DND-41 (cell line): ENCODE measurements at places on chromosomes 2 and 18.

GRCh38 chr2:19669559-19669958, 232.2 kb downstream of the TTC32 start:
- H3K36me3 ChIP-seq, result no peaks in the 10 kb centered on the region
- H3K4me3 ChIP-seq, result no peak overlapping the region
- H3K27ac ChIP-seq, result no peak overlapping the region

GRCh38 chr2:134582547-134582899, 136.3 kb downstream of the TMEM163 start:
- peak; percentile 36 for DNase-seq
- H3K4me3 ChIP-seq, result no peak overlapping the region
- no peaks in the 10 kb centered on the region for H3K27me3 ChIP-seq
- peaks cover 16% of the 10 kb centered on the region for H3K4me1 ChIP-seq
- H3K27ac ChIP-seq, result no peak overlapping the region

GRCh38 chr2:112634153-112634873, 11.4 kb upstream of the SLC20A1 start:
- H3K36me3 ChIP-seq, result no peaks in the 10 kb centered on the region
- H3K4me3 ChIP-seq, result no peak overlapping the region
- no peaks in the 10 kb centered on the region for H3K27me3 ChIP-seq
- H3K27ac ChIP-seq, result no peak overlapping the region

GRCh38 chr2:147428120-147428747, 416.6 kb upstream of the ACVR2A start:
- H3K36me3 ChIP-seq, result no peaks in the 10 kb centered on the region
- no peak overlapping the region for H3K27ac ChIP-seq
- DNase-seq, result no peak
- H3K27me3 ChIP-seq, result no peaks in the 10 kb centered on the region

GRCh38 chr2:215829261-215829660, 184.1 kb downstream of the MREG start:
- no peak overlapping the region for H3K4me3 ChIP-seq
- peaks cover 16% of the 10 kb centered on the region for H3K4me1 ChIP-seq
- H3K27ac ChIP-seq, result no peak overlapping the region
- H3K27me3 ChIP-seq, result no peaks in the 10 kb centered on the region
- DNase-seq, result no peak
- no peaks in the 10 kb centered on the region for H3K36me3 ChIP-seq

- H3K27me3 ChIP-seq, result no peaks in the 10 kb centered on the region
- H3K4me1 ChIP-seq, result no peaks in the 10 kb centered on the region
- DNase-seq, result no peak
- H3K4me3 ChIP-seq, result no peak overlapping the region
Observed at GRCh38 chr2:60979231-60979630, 38.3 kb upstream of the PEX13 start.

DNA sequence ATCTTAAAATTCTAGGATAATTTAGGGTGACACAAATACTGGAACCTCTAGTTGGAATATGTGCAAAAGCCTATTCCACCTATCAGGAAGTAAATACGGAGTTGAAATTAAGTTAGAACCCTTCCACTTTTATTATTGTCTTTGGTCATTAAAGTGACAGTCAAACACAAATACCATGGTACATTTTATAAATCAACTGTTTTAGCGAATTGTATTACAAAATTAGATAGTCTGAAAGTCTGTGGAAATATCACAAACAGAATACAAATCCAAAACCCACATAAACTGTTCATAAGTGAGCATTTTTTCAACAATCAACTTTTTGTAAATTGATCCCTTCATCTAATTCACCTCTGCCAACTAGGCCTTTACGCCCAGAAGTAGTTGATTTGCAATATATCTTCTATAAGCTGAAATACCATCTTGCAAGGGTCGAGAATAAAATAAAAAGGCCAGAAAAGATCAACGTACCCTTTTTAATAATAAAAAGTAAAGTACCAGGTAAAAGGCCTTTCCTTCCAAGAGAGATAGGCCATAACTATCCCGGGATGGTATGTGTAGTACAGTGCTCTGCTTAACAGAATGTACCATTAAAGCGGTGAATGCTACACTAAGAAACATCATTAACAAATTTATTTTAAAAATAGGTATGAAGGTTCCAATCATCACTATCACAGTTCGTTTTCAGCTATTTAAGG, 1.3 kb downstream of the USP34 start:
- H3K4me1 ChIP-seq, result peaks cover 34% of the 10 kb centered on the region
- H3K4me3 ChIP-seq, result peak overlapping the region; percentile 94
- H3K36me3 ChIP-seq, result peaks cover 17% of the 10 kb centered on the region; the same call in 1 of the 2 replicates
- H3K27ac ChIP-seq, result peak overlapping the region; percentile 70
- no peak for DNase-seq

- H3K36me3 ChIP-seq, result no peaks in the 10 kb centered on the region
- H3K4me3 ChIP-seq, result no peak overlapping the region
- H3K27ac ChIP-seq, result 0 out of 2 replicates have a peak overlapping the region, but pooled peaks have one; percentile 47
Observed at GRCh38 chr2:55159037-55159651, 72.9 kb downstream of the CLHC1 start.

DNA sequence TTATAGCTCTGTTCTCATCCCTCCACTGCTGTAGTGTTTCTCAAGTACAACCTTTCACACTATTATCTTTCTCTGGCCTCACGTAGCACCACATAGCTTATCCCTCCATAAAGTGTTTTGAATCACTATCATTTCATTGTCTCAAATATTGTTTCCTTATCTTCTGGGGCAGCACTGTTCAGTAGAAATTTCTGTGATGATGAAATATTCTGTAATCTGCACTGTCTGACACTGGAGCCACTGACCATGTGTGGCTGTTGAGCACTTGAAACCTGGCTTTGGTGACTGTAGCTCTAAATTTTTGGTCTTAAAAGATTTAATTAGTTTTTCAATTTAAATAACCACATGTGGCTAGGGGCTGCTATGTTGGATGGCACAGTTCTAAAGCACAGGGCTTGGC, 78.9 kb downstream of the CPS1 start:
- H3K4me3 ChIP-seq, result no peak overlapping the region
- H3K27me3 ChIP-seq, result no peaks in the 10 kb centered on the region
- no peaks in the 10 kb centered on the region for H3K36me3 ChIP-seq
- no peak for DNase-seq

DNA sequence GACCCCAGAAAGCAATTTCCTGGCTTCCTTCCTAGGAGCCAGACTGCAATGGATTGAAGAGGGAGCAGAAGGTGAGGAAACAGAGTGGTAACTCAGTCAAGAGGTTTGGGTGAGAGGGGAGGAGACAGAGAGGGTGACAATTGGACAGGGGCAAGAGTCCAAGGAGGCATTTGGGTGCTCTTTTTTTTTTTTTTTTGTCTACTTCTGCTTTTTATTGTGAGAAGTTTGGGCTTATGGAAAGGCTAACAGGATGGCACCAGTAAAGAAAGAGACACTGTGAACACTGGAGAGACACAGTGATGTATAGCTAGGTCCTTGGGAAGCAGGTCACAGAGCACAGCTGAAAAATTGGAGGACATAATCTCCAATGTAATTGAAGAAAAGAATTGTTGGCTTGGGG, 25.0 kb downstream of the CYBRD1 start:
- no peaks in the 10 kb centered on the region for H3K36me3 ChIP-seq
- no peak overlapping the region for H3K27ac ChIP-seq
- no peak overlapping the region for H3K4me3 ChIP-seq
- DNase-seq, result no peak

DNA sequence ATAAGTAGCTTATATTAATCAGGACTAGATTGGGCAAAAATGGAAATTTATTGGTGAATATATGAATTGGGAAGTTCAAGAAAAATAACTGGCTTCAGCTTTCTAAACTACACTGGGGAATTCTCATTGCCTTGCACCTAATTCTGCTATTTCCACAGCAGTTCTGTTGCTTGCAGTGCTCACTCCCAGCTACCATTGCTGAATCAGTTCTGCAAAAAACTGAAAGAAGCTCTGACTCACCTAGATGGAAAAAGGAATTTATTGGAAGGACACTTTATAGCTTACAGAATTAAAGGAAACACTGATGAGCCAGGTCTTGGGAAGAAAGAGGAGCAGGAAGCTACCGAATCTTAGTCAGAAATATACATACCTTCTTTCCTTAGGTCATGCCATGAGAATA, 60.3 kb upstream of the ACVR1 start:
- no peaks in the 10 kb centered on the region for H3K36me3 ChIP-seq
- no peaks in the 10 kb centered on the region for H3K4me1 ChIP-seq
- no peak for DNase-seq
- no peaks in the 10 kb centered on the region for H3K27me3 ChIP-seq

- no peaks in the 10 kb centered on the region for H3K36me3 ChIP-seq
- no peak for DNase-seq
- no peaks in the 10 kb centered on the region for H3K4me1 ChIP-seq
Observed at GRCh38 chr18:58263055-58263957, 219.3 kb downstream of the NEDD4L start.

DNA sequence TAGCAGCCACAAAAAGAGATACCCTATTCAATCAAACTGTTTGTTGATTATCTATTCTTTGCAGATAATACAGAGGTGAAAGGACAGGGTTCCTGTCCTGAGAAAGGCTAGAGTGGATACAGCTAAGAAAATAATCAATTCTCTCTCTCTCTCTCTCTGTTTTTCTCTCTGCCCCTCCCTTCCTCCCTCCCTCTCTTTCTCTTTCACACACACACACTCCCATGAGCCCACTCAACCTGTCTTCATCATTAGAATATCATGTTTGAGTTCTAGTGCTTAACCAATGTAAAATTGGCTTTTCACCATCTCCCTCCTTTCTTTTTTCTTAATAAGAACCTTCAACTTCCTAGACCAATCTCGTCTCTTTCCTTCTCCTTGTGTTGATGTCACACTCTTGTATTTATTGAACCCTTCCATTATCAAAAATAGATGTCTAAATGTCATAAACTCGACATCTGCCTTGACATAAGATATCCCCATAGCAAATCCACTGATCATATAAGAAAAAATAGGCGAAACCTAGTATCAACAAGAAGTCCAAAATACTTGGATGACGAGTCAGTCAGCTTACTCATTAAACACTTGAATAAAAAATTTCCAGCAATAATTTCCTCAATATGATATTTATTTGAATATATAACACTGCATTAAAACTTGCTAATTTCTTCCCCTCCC, 42.8 kb upstream of the CYTIP start:
- no peaks in the 10 kb centered on the region for H3K4me1 ChIP-seq
- no peak overlapping the region for H3K4me3 ChIP-seq
- peaks cover 16% of the 10 kb centered on the region for H3K27me3 ChIP-seq
- no peak overlapping the region for H3K27ac ChIP-seq
- no peaks in the 10 kb centered on the region for H3K36me3 ChIP-seq

DNA sequence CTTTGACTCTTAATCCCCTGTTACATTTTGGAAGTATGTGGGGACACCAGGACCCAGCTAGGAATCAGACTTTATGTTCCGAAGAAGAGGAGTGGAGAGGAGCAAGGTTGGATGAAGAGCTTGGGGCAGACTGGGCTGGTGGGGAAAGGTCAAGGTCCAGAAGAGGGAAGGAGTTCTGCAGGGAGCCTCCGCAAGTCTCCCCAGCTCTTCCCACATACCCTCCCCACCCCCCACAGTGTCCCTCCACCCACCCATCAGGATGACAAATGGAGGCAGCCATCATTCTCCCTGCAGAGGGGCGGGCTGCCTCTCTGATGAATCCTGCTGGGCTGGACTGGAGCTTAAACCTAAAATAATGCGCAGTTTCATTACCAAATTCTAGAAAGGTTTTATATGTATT, 77.2 kb downstream of the ACKR3 start:
- no peaks in the 10 kb centered on the region for H3K27me3 ChIP-seq
- no peaks in the 10 kb centered on the region for H3K4me1 ChIP-seq
- H3K27ac ChIP-seq, result no peak overlapping the region
- no peaks in the 10 kb centered on the region for H3K36me3 ChIP-seq
- H3K4me3 ChIP-seq, result no peak overlapping the region
- DNase-seq, result no peak

GRCh38 chr2:1702186-1702565, 42.1 kb downstream of the PXDN start:
- H3K27ac ChIP-seq, result no peak overlapping the region
- no peak for DNase-seq
- no peaks in the 10 kb centered on the region for H3K36me3 ChIP-seq
- no peak overlapping the region for H3K4me3 ChIP-seq
- no peaks in the 10 kb centered on the region for H3K27me3 ChIP-seq

DNA sequence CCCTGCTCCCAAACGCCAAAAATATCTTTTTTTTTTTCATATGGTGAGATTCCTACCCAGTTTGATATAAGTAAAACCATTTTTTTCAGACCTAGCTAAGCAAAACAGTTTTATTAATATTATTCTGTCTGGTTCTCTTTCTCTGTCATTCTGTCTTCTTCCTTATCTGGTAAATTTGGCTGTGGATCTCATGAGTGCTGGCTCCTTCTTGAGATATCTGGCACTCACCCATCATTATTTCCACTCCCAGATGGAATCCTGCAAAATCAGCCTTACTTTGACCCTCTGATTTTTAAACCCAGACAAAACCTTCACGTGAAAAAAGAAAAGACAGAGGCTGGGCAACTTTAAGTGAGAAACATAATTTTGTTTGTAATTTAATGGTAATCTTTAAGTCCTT, 373.6 kb downstream of the NYAP2 start:
- no peaks in the 10 kb centered on the region for H3K4me1 ChIP-seq
- H3K27me3 ChIP-seq, result no peaks in the 10 kb centered on the region
- no peak overlapping the region for H3K4me3 ChIP-seq
- no peak overlapping the region for H3K27ac ChIP-seq

DNA sequence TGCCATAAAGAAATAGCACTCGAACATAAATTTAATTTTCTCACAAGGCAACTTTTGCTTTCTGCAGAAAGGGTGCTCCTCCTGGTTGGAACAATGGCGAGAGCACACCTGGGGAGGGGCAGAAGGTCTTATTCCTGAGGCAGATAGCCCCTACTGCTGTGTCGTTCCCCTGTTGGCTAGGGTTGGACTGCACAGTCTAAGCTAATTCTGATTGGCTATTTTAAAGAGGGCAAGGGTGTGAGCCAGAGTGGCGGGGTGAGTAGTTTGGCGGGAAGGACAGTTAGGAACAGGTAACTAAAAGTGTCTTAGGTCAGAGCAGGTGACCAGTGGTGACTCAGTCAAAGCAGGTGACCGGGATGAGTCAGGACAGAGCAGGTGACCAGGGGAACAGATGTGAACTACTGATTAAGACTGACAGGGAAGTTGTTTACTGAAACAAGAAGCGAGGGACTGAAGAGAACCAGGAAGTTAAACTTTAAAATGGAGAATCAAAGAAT, 49.7 kb upstream of the AGAP1 start:
- no peak for DNase-seq
- H3K36me3 ChIP-seq, result no peaks in the 10 kb centered on the region
- H3K4me3 ChIP-seq, result no peak overlapping the region
- H3K27me3 ChIP-seq, result no peaks in the 10 kb centered on the region

GRCh38 chr18:77061946-77062517, 70.6 kb downstream of the MBP start:
- no peaks in the 10 kb centered on the region for H3K27me3 ChIP-seq
- H3K4me3 ChIP-seq, result no peak overlapping the region
- H3K4me1 ChIP-seq, result peaks cover 96% of the 10 kb centered on the region
- H3K36me3 ChIP-seq, result peaks cover 13% of the 10 kb centered on the region; the same call in 1 of the 2 replicates
